ENCODE measurements at places on chromosomes 1 and 21.

DNA sequence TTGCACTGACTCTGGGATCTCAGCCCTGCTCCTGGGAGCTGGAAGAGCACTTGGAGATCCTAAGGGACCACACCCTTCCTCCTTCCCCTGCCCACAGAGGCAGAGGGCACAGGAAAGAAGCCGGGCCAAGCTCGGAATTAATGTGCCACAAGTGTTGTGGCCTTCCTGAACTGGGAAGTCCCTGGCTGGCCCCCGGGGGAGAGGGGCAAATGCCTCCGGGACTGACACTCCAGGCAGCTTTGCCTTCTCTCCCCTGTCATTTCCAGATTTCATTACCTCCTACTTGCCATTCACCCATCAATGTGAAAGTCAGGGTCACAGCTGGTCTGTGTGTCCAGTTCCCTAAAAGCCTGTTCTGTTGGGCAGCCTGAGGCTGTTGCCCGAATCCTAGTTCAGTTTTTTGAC, 21.7 kb downstream of the SESN2 start:
- no peak for DNase-seq

GRCh38 chr1:234313171-234313570, 60.1 kb upstream of the COA6 start:
- DNase-seq, result no peak

DNA sequence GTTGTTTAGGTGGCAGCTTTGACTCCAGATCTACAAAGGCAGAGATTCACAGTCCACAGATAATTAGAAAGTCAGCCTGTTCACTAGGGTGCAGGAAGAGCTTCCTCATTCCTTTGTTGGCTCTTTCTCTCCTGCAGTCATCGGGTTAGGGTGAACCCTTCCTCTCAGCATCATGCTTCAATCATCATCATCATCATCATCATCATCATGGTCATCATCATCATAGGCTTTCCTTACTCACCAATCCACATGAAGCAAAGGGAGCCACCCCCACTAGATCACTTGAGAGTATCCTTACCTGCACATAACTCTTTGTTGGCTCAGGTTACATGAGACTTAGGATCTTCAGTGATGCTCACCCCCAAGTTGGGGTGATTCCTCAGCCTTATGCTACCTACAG, 19.0 kb downstream of the MPZ start:
- no peak for DNase-seq

DNA sequence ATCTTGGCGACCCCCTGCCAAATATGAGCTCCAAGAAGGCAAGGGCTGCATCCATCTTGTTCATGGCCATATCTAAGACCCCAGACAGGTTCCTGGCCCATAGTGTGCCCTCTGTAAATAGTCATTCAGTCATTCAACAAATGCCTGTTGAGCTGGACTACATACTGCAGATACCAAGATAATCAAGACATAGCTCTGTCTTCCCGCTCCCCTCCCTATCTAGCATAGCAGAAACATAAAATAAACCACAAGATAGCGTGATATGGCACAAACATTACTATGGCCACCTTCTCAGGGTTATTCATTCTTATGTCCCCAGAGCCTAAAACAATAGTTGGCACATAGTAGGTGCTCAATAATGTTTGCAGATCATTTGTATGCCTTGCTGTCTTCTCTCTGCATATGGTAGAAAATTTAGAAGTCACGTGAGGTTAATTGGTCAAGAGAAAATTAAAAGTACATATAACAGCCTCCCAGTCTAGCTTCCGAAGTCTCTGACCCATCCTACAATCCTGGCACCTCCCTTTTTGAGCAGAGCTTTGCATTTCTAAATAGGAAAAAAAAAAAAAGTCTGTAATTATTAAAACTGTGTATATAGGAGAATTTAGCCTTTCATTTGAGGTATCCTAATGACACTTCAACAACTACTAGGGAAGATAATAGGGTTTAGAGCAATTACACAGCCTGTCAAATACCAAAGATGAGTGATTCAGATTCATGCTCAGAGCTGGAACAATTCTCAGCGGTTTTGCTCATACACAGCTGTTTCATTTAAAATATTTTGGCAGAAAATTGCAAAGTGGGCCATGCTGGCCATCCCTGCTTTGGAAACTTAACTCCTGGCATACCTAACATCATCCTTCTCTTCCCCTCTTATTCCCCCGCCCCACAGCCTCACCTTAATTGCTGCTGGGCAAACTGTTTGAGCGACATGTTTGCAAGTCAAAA, 219.0 kb downstream of the KAZN start:
- DNase-seq, result no peak

DNA sequence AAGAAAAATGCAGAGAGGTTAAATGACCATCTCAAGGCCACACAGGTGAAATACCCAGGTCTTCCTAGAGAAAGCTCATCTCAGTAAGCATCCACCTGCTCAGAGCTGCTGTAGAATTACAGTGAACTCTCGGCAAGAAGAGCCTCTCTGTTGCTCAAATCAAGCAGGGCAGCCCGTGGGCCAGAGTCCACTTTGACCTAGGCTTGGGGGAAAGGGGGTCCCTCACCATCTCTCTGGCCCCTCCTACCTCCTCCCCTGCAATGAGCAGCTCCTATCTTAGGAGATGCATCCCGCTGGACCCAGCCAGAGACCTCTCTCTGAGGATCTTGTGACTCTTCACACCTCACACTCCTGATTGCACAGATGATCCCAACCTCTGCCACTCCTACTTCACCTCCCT, 364.7 kb downstream of the PTPRU start:
- DNase-seq, result no peak

Data from NK-92 treated with Interleukin-12 subunit alpha and Interleukin-12 subunit beta, amount 100 ng/mL, for 24 hours (cell line).